ENCODE measurements at places on chromosomes 2 and 18.

GRCh38 chr2:176494949-176495353, 225.7 kb downstream of the MTX2 start:
- no peak for DNase-seq

- DNase-seq, result no peak
These were observed 17.7 kb downstream of the SPIRE1 start for GRCh38 chr18:12639990-12640880.

DNA sequence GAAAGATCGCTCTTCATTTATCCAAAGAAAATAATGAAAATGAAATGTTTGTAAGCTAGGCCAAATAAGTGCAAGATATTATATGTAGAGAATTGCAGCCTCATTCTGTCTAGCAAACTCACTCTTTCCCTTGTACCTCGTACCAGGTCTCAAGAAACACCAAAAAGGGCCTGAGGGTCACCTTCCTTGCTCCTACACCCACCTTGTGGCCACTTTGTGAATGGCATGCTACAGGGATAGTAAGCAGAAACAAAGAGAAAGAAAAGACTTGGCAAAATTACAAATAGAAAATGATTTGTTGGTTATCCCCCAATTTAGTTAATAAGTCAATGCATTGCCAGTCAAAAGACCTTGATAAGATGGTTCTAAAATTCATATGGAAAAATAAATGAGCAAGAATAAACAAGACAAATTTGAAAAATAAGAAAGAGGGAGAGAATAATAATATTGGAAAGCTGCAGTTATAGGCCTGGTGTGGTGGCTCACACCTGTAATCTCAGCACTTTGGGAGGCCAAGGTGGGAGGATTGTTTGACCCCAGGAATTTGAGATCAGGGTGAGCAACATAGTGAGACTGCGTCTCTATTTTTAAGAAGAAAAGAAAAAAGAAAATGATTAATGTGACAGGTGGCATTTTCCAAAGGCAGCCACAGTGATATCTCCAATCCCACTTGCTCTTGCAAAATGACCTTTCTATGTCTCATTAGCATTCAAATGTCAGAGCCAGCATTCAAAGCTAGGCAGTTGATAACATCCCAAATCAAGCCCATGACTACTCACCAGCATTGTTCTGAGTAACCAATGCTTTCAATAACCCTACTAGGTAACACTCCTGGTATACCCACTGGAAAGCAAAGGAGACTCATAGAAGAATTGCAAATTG, 38.8 kb upstream of the BMP10 start:
- no peak for DNase-seq

GRCh38 chr18:55764386-55764785, 176.4 kb upstream of the TCF4 start:
- DNase-seq, result no peak
